Nucleus accumbens (tissue), 56 donors: ENCODE measurements at places on chromosomes 6 and 20.

DNA sequence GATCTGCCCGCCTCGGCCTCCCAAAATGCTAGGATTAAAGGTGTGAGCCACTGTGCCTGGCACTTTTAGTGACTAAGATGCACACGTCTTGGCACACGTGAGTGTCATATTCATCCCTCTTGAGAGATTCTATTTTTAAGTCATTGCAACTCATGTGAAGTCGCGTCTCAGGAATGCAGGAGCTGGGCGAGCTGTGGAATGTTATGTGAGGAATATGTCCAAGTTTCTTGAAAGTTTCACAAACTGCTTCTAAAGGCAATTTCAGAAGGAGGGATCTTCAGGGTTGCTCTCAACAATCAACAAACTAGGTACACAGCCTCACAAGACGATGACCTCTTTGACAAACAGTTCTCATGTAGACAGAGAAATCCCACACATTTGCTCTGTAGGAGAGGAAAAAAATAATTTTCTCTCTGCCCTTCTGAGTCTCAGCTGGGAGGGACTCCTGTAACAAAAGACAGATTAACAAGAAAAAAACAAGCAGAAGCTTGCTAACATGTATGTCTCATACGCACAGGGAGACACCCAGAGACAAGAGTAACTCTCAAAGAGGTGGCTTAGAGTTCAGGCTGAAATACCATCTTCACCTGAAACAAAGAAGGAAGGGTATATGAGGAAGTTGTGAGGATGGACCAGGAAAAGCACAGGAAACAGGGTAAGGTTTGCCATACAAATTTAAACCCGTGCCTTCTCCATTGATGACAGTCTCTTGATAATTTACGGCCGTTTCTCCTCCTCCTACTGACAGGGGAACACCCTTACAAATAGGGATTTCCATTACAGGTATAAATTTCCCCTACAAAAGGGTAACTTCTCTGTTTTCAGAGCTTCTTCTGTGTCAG is 45.3 kb upstream of the FAM50B start:
- DNase-seq = no peak

- no peak for DNase-seq
Measured at GRCh38 chr6:133467231-133467981, 226.2 kb downstream of the EYA4 start.

GRCh38 chr6:35388030-35388429 is 45.7 kb downstream of the PPARD start:
- no peak for DNase-seq

DNA sequence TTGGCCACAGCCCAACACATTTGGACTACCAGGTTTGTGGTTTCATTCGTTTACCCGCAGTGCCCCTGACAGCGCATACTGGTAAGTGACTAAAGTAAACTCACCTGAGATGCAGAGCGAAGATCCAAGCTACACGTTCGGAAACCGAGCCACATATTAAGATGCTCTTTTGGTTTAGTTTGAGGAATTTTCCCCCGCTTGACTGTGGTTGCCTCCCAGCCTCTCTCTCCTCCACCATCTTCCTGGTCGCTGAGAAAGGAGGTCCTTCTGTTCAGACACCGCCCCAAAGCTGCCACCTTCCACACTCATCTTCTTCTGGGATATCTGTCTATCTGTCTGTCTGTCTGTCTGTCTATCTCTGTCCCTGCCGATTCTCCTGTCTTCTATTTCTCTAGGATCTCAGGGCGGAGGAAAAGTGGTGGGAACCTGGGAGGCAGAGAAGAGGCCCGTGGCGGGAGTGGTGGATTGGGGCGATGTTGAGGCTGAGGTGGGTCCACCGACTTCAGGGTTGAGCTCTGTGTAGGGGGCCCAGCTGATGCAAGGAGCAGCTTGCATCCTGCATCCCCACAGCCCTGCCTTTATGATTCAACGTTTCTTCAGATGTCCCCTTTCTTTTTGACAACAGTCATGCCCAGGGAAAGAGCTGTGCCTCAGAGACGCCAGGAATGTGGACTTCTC is 196.9 kb upstream of the ZNF184 start:
- no peak for DNase-seq
